ENCODE measurements at places on chromosomes 6 and 20.

DNA sequence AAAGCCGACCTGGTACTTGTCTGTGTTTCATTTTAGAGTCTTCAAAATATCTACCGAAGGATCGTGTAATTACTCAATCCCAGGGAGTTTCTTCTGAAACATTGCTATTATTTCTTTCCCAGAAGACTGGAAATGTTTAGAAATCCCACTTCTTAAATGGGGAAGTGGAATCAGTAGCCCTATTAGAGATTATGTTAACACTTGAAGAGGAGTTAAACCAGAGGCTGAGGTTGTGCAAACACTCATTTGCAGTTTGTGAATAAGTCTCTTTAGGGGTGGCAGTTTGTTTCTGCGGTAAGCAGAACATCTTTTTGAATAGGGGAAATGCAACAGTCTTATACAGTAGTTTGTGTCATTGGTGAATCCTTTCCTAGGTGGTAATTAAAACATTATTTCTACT, 21.3 kb downstream of the DSP start:
- H3K36me3 ChIP-seq, result no peaks in the 10 kb centered on the region
- H3K4me3 ChIP-seq, result no peak overlapping the region
- no peak overlapping the region for H3K27ac ChIP-seq

GRCh38 chr6:33915134-33915533, 111.3 kb upstream of the MLN start:
- no peaks in the 10 kb centered on the region for H3K27me3 ChIP-seq
- H3K36me3 ChIP-seq, result no peaks in the 10 kb centered on the region
- H3K27ac ChIP-seq, result no peak overlapping the region
- peaks cover 12% of the 10 kb centered on the region for H3K4me1 ChIP-seq
- DNase-seq, result no peak
- H3K4me3 ChIP-seq, result no peak overlapping the region

GRCh38 chr6:90907931-90908655, 321.2 kb upstream of the MAP3K7 start:
- no peaks in the 10 kb centered on the region for H3K27me3 ChIP-seq
- no peak overlapping the region for H3K4me3 ChIP-seq
- no peaks in the 10 kb centered on the region for H3K36me3 ChIP-seq
- DNase-seq, result no peak
- no peak overlapping the region for H3K27ac ChIP-seq

DNA sequence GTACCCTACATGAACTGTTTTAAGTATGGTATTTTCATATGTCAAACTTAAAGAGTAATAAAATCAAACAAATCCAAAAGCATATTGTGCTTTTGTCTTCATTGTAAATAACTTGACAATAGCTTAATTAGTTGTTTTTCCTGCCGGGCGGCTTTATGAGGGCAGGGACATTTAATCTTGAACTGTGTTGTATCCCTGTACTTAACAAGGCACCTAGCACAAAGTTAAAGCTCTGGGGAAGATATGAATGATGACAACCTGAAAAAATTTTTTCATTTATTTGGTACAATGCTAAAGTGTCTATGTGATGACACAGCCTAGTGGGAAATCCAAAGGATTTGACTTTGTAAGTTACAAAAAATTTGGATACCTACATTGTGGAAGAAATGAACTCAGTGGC, 502 bp upstream of the HACE1 start:
- no peak for DNase-seq
- H3K27ac ChIP-seq, result no peak overlapping the region
- no peaks in the 10 kb centered on the region for H3K36me3 ChIP-seq
- H3K27me3 ChIP-seq, result peaks cover 3% of the 10 kb centered on the region
- peak overlapping the region; percentile 87 for H3K4me3 ChIP-seq

DNA sequence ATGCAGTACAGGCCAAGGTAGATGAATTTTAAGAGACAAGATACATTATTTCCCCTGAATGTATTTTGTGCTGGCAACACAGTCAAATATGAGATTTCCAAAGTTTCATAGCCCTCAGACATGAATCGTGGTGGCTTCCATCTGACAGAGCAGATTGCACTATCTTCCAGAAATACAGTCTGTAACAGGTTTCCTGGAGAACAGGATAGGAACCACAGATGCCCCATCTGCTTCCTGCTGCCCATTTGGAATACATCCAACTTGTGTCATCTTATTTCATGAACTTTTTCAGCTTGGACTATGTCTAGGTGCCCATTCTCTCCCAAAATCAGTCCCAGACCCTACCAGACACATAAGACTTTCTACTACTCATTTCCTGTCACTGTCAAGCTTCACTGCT, 426.0 kb downstream of the KIF16B start:
- peaks cover 5% of the 10 kb centered on the region for H3K4me1 ChIP-seq
- H3K4me3 ChIP-seq, result no peak overlapping the region
- H3K27ac ChIP-seq, result no peak overlapping the region

GRCh38 chr20:19699180-19699971, 58.7 kb upstream of the RIN2 start:
- DNase-seq, result no peak
- H3K36me3 ChIP-seq, result no peaks in the 10 kb centered on the region
- no peak overlapping the region for H3K4me3 ChIP-seq
- no peaks in the 10 kb centered on the region for H3K27me3 ChIP-seq
- H3K4me1 ChIP-seq, result no peaks in the 10 kb centered on the region

DNA sequence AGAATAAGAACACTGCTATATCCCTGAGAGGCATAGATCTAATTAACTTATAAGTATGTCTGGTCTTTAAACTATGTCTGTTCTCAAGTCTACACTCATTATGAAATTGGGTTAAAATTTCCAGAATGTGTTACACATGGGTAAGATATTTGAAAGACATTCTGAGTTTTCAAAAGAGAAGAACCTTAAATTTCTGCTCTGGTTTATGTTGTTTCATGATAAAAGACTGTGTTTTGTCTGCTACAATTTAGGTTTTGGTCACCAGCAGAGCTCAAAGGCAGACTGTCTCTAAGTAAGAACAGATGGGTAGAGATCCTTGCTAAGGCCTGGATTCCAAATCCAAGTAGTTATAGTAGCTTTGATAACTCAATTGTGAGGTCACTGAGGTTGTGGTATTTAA, 6.0 kb downstream of the STMND1 start:
- H3K4me1 ChIP-seq, result no peaks in the 10 kb centered on the region
- H3K4me3 ChIP-seq, result no peak overlapping the region
- H3K36me3 ChIP-seq, result no peaks in the 10 kb centered on the region
- H3K27me3 ChIP-seq, result peaks cover 8% of the 10 kb centered on the region
- no peak for DNase-seq
- H3K27ac ChIP-seq, result no peak overlapping the region

DNA sequence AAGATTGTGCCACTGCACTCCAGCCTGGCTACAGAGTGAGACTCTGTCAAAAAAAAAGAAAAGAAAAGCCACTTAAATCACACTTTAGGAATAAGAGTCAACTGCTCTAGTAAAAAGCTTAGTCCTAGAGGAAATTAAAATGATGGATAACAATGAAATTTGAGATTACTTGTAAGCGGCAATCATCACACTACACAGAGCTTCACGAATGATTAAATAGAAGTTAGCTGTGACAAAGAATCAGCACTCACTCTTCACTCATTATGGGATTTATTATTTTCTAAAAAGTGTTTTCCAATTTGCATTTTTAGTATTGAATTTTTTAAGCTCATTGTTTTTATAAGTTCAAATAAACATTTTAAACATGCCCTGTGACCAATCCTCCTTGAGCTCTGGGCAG, 718.0 kb downstream of the UTRN start:
- H3K36me3 ChIP-seq, result no peaks in the 10 kb centered on the region
- H3K27me3 ChIP-seq, result no peaks in the 10 kb centered on the region
- no peak overlapping the region for H3K4me3 ChIP-seq
- H3K27ac ChIP-seq, result no peak overlapping the region
- no peak for DNase-seq

- H3K4me1 ChIP-seq, result no peaks in the 10 kb centered on the region
- no peak for DNase-seq
- no peak overlapping the region for H3K4me3 ChIP-seq
- H3K36me3 ChIP-seq, result no peaks in the 10 kb centered on the region
These were observed 317.2 kb upstream of the CDYL start for GRCh38 chr6:4459032-4459431.

- H3K4me3 ChIP-seq, result no peak overlapping the region
- H3K36me3 ChIP-seq, result no peaks in the 10 kb centered on the region
- H3K4me1 ChIP-seq, result no peaks in the 10 kb centered on the region
- DNase-seq, result no peak
- no peaks in the 10 kb centered on the region for H3K27me3 ChIP-seq
These were observed 169.1 kb downstream of the IBTK start for GRCh38 chr6:82078286-82078908.

DNA sequence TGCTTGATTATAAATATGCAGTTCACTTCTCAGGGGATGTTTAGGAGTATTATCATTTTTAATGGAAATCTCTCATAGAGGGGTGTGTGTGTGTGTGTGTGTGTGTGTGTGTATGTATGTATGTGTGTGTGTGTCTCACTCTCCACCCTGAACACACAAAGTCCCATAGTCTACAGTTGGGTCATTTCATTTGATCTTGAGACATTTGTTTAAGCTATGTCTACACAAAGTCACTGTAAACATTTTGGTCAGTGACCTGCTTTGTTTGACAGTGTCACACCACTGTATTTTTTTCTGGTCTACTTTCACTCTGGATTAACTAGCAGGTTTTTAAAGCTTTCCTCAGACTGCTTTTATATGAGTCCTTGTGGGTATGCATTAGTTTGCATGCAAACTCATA, 215.2 kb downstream of the GRIK2 start:
- H3K4me1 ChIP-seq, result no peaks in the 10 kb centered on the region
- H3K4me3 ChIP-seq, result no peak overlapping the region
- H3K27me3 ChIP-seq, result no peaks in the 10 kb centered on the region
- no peaks in the 10 kb centered on the region for H3K36me3 ChIP-seq

- peaks cover 31% of the 10 kb centered on the region for H3K4me1 ChIP-seq
- peaks cover 36% of the 10 kb centered on the region for H3K36me3 ChIP-seq
- peak overlapping the region; percentile 92 for H3K4me3 ChIP-seq
- H3K27me3 ChIP-seq, result no peaks in the 10 kb centered on the region
- H3K27ac ChIP-seq, result peak overlapping the region; percentile 68
- peak; percentile 86 for DNase-seq
These were observed 623 bp upstream of the MRPS26 start for GRCh38 chr20:3045042-3045815.

DNA sequence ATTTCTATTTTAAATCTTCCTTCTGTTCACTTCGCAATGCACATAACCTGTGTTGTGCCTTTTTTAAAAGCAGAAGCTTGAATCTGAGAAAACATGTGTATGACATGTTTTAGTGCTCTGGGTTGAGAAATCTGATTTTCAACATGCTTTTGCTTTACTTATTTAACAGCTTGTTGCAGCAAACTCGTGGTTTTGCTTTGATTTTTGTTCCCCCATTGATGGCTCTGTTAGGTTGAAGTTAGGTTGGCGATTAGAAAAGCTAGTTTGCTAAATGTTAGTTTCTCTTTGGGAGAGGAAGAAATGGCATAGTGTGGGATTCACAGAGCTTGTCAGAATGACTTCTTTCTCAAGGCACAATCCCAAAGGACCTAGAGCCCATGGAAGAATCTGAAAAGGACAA, 170.8 kb downstream of the TMEM242 start:
- H3K4me3 ChIP-seq, result no peak overlapping the region
- no peak for DNase-seq
- peaks cover 38% of the 10 kb centered on the region for H3K36me3 ChIP-seq
- H3K27ac ChIP-seq, result no peak overlapping the region

DNA sequence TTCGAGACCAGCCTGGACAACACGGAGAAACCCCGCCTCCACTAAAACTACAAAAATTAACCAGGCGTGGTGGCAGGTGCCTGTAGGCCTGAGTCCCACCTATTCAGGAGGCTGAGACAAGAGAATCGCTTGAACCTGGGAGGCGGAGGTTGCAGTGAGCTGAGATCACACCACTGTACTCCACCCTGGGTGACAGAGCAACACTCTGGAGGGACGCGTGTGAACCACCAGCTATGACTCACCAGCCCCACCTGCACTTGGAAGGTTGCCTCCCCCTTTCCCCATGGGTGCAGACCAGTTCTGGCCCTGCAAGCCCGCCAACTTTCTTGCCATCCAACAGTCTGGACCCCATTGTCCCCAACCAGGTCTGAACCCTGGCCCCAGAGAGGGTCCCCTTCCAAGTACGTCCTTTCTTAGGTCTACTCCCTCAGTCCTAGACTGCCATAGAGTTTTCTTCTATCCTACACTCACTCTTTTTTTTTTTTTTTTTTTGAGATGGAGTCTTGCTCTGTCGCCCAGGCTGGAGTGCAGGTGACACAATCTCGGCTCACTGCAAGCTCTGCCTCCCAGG, 29.2 kb downstream of the ATP9A start:
- no peaks in the 10 kb centered on the region for H3K27me3 ChIP-seq
- peaks cover 2% of the 10 kb centered on the region for H3K36me3 ChIP-seq
- H3K27ac ChIP-seq, result no peak overlapping the region
- DNase-seq, result no peak

DNA sequence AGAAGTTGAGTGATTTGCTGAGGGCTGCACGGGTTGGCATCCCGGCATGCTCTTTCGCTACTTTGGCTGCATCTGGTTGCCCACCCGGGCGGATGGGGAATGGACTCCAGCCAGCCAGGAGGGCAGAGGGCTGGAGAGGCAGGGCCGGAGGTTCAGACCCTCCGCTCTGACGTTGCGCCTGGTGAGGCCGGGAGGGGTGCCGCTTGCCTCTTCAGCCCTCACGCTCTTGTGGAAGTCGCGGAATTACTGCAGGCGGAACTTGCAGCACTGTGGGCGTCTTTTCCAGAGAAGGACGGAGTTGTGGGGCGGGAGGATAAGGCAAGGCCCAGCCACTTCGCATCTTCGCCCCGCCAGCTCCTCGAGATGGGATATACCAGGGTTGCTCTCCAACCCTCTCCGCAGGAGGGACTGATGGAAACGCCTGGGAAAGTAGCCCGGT, 656 bp downstream of the RTEL1 start:
- no peak for DNase-seq
- H3K36me3 ChIP-seq, result peaks cover 33% of the 10 kb centered on the region
- no peaks in the 10 kb centered on the region for H3K27me3 ChIP-seq
- peaks cover 37% of the 10 kb centered on the region for H3K4me1 ChIP-seq
- H3K27ac ChIP-seq, result peak overlapping the region; percentile 83
- H3K4me3 ChIP-seq, result peak overlapping the region; percentile 76

GRCh38 chr6:106102034-106102433, 15.9 kb downstream of the PRDM1 start:
- no peak overlapping the region for H3K27ac ChIP-seq
- DNase-seq, result no peak
- peaks cover 12% of the 10 kb centered on the region for H3K36me3 ChIP-seq
- no peak overlapping the region for H3K4me3 ChIP-seq
- H3K27me3 ChIP-seq, result peaks cover 1% of the 10 kb centered on the region

- H3K36me3 ChIP-seq, result no peaks in the 10 kb centered on the region
- no peak for DNase-seq
- H3K4me3 ChIP-seq, result no peak overlapping the region
- peaks cover 42% of the 10 kb centered on the region for H3K27me3 ChIP-seq
- no peak overlapping the region for H3K27ac ChIP-seq
- no peaks in the 10 kb centered on the region for H3K4me1 ChIP-seq
These were observed 220.8 kb upstream of the HEY2 start for GRCh38 chr6:125528621-125529041.
